ENCODE measurements at places on chromosomes 7 and 10. TPM values are rescaled to one million over a fixed set of nuclear protein-coding genes. Genes with fewer than 3 reads are reported as not detected.

DNA sequence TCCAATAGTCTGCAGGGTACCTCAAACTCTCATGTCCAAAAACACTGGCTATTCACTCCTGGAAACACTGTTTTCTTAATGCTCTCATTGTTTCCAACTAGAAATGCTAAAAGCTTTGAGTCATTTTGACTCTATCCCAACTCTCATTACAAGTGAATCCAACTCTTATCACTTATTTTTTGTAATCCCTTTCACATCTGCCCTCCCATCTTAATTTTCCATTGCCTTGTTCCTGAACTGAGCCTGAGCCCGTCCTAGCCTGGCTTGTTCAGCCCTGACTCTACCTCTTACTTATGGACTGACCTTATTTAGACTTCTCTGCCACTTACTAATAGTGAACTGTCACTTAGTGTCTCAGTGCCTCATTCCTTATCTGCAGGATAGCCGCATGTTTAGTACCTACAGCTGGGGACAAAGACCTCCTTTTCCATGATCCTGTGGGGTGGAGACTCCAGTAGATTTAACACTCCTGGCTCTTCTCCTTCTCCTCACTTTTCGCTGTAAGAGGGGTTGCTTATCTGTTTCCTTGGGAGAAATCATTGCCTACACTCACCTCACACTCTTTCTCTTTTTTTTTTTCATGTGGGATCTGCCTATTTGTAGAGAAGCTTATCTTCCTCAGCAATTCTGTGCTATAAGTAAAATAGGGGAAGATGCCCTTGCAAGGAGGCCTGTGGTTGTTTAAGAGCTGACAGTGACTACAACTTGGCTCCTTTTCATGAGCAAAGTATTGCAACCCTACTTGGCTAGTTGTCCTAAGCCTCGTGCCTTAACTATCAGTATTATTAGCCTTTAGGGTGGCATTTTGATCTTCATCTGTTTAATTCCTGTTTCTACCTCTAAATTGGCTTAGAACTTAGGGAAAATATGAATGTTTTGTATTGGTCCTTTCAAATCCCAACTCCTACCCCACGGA is 56.4 kb downstream of the SLC16A12 start:
- no peak for DNase-seq

DNA sequence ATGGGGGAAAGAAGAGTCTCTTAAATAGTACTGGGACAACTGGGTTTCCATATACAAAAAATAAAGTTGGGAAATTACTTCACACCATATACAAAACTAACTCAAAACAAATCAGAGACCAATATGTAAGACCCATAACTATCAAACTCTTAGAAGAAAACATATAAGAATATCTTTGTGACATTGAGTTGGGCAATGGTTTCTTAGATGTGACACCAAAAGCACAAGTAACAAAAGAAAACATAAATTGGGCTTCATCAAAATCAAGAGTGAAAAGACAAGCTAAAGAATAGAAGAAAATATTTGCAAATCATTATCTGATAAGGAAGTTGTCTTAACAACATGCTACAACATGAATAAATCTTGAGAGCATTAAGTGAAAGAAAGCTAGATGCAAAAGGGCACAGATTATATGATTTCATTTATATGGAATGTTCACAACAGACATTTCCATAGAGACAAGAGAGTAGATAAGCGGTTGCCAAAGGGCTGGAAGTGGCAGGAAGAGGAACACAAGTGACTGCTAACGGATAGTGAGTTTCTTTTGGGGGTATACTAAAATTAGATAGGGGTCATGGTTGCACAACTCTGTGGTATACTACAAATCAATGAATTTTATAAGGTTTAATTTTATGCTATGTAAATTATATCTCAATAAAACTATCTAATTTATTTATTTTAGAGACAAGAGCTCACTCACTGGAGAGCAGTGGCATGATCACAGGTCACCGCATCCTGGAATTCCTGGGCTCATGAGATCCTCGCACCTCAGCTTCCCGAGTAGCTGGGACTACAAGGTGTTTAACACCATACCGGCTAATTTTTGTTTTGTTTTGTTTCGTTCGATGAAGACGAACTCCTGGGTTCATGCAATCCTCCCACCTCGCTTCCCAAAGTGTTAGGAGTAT is 35.4 kb downstream of the JMJD1C start:
- no peak for DNase-seq

DNA sequence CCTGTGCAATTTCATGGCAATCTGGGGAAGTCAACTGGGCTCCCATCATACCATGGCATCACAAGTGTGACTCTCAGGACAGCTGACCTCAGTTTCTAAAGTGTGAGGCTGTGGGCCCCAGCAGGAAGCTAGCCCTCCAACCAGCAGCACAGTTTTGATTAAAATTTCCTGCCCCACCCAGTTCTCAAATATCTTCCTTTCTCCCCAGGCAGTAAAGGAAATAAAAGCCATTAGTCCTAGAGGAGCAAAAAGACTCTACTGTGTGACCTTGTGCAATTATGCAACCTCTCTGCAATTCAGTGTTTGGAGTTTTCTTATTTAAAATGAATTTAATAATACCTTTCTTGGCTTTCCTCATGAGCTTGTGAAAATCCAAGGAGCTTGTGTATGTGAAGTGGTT is 143.1 kb upstream of the CDCA7L start:
- no peak for DNase-seq

DNA sequence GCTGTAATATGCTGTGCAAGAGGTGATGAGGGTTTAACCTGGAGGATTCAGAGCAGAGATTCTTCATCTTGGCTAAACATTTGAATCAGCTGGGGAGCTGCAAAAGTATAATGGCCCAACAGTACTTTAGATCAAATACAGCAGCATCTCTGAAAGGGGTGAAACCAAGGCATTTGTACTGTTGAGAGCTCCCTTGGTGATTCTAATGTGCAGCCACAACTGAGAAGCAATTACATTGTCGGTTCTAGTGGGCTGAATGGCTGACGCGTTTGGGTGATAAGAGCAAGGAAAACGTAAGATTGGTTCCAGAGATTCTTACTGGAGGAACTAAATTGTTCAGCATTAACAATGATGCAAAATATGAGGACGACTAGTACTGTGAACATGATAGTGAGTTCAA is 269.7 kb downstream of the AGMO start:
- DNase-seq: no peak

GRCh38 chr7:66054063-66054462 is 21.6 kb upstream of the ASL start:
- no peak for DNase-seq

GRCh38 chr10:43647576-43647975 is 1.1 kb downstream of the ZNF32 start:
- DNase-seq: no peak

- DNase-seq: no peak
These were observed 17.4 kb downstream of the AUTS2 start for GRCh38 chr7:69615685-69616084.

- DNase-seq: peak; percentile 28
These were observed 56.2 kb upstream of the TM9SF3 start for GRCh38 chr10:96642973-96643372.

DNA sequence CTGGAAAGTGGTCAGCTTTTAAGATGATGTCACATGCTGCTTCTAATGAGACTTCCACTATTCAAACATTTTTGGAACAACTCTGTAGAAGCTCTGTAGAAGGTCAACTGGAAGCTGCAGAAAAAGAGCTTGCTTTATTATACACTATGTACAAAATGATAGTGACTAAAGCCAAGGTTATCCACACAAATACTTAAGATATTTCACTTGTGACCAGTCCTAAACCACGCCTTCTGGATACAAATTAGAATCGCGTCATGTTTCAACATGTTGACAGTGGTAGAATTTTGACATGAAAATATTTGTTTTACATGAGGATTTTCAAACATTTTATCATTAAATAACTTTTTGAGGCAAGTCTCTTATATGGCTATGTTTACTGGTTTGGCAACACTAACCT is 499.6 kb upstream of the PHF14 start:
- no peak for DNase-seq

Gene SPDYE5
- total RNA-seq: not detected

Gene PLEKHS1
- total RNA-seq: 0.21 TPM

Gene HOXA7
- not detected for total RNA-seq

Gene FAM25G
- total RNA-seq: not detected

Gene NPFFR1
- total RNA-seq: 0.05 TPM
